Stimulated activated CD8-positive, alpha-beta memory T cell treated with anti-CD3 and anti-CD28 coated beads, Interleukin-15, amount 100 ng/mL, for 48 hours (primary cell): ENCODE measurements at places on chromosomes 5 and 9.

- DNase-seq: no peak
These were observed 250.4 kb downstream of the NSG2 start for GRCh38 chr5:174295702-174296436.

- no peak for DNase-seq
These were observed 174.8 kb downstream of the GABRG2 start for GRCh38 chr5:162242416-162242815.

GRCh38 chr5:94263068-94263467 lies 355.3 kb downstream of the KIAA0825 start:
- DNase-seq: no peak

GRCh38 chr9:94946256-94946655 lies 219.8 kb downstream of the AOPEP start:
- DNase-seq: no peak

GRCh38 chr9:114081441-114082016 lies 3.4 kb upstream of the AMBP start:
- DNase-seq: no peak

DNA sequence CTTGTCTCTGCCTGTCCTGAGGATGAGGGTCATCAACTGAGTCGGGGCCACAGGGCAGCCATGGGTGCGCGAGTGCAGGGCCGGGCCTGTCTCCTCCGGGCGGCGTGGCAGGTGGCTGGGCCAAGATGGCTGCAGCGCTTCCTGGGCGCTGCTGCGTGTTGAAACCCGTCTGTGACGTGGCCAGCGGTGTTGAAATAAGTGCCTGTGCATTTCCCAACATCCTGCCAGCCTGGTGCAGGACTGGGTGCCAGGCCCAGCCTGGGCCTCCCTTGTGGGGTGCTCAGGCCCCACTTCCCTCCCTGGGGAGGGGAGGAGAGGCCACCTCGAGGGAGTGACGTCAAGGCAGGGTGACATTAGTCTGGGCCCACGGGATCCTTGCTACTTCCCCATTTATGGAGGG lies 45.5 kb downstream of the RXRA start:
- no peak for DNase-seq

GRCh38 chr5:67997148-67997547 lies 218.4 kb upstream of the PIK3R1 start:
- DNase-seq: no peak

DNA sequence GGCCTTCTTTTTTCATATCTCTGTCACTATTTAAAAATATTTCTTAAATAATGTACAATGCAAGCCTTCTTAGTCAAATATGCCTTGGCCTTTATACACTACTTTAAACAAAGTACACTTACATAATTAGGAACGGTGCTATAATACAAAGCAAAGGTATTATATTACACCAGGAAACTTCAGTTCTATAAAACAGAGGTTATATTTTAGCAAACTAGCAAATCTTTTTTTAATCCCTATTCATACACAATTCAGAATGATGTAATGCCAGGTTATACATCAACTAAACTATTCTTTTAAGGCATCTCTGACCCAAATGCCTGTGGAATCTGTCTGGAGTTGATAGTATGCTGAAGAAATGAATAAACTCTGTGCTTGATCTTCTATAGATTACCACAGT lies 10.7 kb upstream of the LURAP1L start:
- no peak for DNase-seq

DNA sequence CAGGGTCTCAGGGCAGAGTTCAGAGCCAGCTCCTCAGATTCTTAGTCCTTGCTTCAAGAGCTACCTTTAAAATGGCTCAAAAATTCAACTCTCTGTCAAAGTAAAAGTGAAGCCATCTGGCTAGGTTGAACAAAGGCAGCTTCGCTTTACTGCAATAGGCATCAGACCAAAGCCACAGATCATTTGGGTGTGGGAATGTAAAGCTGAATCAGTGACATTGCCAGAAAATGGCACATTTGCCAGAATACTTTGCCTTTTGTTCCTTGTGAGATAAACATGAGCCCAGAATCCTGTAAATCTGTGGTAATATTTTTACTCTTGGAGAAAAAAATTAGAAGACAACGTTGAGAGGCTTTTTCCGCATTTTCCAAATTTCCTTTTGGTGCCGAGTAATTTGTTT lies 210.5 kb downstream of the PALM2AKAP2 start:
- DNase-seq: no peak

DNA sequence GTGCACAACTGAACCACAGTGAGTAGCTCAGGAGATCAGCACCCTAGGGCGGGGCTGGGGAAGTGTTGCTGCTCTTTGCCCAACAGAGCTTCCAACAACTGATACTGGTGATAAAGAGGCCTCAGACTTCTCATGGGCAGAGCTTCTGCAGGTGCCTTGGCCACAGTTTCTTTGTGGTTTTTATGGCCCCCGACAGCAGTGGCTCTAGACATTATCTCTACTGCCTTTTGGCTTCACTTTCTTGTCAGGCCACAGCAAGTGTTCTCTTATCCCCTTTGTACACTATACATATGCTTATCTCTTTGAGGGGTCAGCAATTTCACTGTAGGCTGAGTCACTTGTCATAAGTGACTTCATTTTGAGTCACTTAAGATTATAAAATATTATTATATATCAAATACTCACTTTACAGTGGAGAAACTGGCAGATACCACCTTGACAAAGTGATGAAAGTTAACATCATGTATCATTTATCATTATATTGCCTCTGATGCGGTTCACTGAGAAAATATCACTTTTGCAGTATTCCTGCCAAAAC lies 90.9 kb upstream of the COX7C start:
- no peak for DNase-seq

GRCh38 chr5:40497573-40497972 lies 182.1 kb upstream of the PTGER4 start:
- DNase-seq: no peak

GRCh38 chr5:107541400-107541799 lies 129.3 kb downstream of the EFNA5 start:
- DNase-seq: no peak

DNA sequence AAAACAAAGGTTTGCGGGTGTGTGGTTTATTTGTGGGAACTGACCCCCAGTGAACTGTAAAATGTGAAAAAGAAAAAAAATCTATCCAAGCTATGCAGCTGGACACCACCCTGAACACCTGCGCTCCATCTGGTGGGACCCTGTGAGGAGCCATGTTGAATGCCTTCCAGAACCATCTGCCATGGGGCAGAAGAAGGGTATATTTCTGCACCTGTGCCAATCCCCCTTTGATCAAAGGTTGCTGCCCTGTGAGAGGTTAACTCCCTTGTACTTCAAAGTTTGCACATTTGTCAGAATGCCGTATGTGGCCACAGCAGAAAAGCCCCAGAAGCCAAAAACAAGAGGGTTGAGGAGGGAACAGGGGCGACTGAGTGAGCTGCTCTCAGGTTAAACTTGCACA lies 148.5 kb upstream of the ALDH1B1 start:
- DNase-seq: no peak

DNA sequence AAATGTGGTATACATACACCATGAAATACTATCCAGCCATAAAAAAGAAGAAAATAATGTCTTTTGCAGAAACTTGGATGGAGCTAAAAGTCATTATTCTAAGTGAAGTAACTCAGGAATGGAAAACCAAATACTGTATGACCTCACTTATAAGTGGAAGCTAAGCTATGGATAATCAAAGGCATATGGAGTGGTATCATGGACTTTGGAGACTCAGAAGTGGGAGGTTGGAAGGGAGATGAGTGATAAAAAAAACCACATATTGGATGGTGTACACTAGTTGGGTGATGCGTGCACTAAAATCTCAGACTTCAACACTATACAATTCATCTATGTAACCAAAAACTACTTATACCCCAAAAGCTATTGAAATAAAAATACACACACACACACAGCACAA lies 24.5 kb downstream of the ADAMTS12 start:
- no peak for DNase-seq

- DNase-seq: no peak
These were observed 1.6 kb downstream of the B4GALT1 start for GRCh38 chr9:33165263-33166151.
